Muscle of arm (tissue), 14 donors: ENCODE measurements at places on chromosomes 12 and 14. TPM values are rescaled to one million over a fixed set of nuclear protein-coding genes. Genes with fewer than 3 reads are reported as not detected.

- no peak for DNase-seq
These were observed 23.5 kb downstream of the UBR7 start for GRCh38 chr14:93230539-93230938.

DNAJC22 gene
- polyA plus RNA-seq: 0.32 TPM

GRCh38 chr12:123571343-123571813 is 13.0 kb upstream of the TMED2 start:
- no peak for DNase-seq

TPI1 gene
- polyA plus RNA-seq: 1,151 TPM

- DNase-seq: no peak
These were observed 38.0 kb downstream of the CHGA start for GRCh38 chr14:92960706-92961566.

GRCh38 chr14:54446161-54446693 is 5.1 kb upstream of the CNIH1 start:
- no peak for DNase-seq

- DNase-seq: no peak
These were observed 377.1 kb upstream of the RGS6 start for GRCh38 chr14:71554959-71555612.

RIMKLB gene
- 97.8 TPM for polyA plus RNA-seq

ASIC1 gene
- polyA plus RNA-seq: 11.5 TPM

GRCh38 chr12:128259556-128260070 is 7.4 kb upstream of the TMEM132C start:
- DNase-seq: peak; percentile 57

BCL2L14 gene
- 0.19 TPM for polyA plus RNA-seq

ACADS gene
- polyA plus RNA-seq: 15.8 TPM

KRT75 gene
- not detected for polyA plus RNA-seq

MGP gene
- polyA plus RNA-seq: 230 TPM

GALNT8 gene
- 5.5 TPM for polyA plus RNA-seq

GRCh38 chr12:1644534-1645438 is 15.8 kb downstream of the WNT5B start:
- peak; percentile 89 for DNase-seq

- DNase-seq: no peak
These were observed 141.1 kb downstream of the PAWR start for GRCh38 chr12:79549531-79550271.

SMCO2 gene
- polyA plus RNA-seq: not detected

SLCO1B3 gene
- polyA plus RNA-seq: not detected

GPR68 gene
- 0.41 TPM for polyA plus RNA-seq

DNA sequence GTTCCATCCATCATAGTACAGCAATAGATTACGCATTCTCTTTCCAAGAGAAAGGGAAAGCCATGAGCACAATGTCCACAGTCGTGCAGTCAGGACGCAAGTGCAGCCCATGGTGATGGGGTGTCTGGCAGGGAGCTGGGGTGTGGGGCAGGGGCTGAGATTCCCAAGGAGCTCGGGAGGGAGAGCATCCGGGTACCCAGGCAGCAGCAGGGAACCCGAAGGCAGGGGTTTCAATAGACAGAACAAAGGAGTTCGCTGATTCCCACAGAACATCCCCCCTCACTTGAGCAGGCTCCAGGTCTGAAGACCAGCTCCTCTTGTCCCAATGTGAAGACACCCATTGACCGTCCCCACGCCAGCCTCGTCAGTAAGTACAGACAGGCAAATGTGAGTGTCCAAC is 13.5 kb downstream of the ANHX start:
- DNase-seq: no peak
